Activated effector memory CD4-positive, alpha-beta T cell treated with Interleukin-2 at 50 U/mL for 16 hours (primary cell): ENCODE measurements at places on chromosomes 7 and 10.

DNA sequence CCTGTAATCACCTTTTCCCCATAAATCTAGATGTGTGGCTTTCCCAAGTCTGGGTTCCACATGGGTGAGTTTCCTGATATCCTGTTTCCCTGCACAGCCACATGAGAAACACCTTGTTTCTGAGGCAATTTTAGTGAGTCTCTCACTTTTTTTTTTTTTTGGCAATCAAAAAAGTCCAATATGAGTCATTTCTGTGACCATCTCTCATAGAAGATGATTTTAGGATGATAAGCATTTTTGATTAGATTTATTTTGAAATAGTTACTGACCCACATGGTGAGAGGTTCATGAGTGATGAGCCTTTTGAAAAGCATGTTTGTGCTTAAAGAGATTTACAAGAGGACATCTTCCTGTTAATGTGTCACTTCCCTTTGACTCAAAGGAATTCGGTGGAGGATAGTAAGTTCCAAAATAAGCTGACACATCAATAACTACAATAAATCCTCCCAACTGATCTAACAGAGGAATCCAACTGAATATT, 464.0 kb downstream of the INHBA start:
- no peak for DNase-seq

DNA sequence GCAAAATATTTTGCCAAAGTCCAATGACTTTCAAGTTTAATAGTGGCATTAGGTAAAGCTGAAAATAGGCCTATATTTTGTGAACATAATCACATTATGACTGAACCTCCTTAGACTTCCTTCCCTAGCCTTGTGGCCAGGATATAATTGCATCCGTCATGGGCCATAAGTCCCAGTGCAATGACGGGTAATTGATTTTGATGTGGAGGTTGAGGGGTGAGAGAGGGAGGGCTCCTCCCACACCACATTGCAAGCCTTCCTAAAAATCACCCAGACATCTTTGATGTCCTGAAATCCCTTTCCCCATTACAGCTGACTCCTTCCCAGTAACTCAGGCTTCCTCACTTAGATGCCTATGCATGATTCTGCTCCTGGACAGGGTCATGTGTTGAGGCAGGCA, 25.6 kb downstream of the TAS2R41 start:
- DNase-seq: no peak

DNA sequence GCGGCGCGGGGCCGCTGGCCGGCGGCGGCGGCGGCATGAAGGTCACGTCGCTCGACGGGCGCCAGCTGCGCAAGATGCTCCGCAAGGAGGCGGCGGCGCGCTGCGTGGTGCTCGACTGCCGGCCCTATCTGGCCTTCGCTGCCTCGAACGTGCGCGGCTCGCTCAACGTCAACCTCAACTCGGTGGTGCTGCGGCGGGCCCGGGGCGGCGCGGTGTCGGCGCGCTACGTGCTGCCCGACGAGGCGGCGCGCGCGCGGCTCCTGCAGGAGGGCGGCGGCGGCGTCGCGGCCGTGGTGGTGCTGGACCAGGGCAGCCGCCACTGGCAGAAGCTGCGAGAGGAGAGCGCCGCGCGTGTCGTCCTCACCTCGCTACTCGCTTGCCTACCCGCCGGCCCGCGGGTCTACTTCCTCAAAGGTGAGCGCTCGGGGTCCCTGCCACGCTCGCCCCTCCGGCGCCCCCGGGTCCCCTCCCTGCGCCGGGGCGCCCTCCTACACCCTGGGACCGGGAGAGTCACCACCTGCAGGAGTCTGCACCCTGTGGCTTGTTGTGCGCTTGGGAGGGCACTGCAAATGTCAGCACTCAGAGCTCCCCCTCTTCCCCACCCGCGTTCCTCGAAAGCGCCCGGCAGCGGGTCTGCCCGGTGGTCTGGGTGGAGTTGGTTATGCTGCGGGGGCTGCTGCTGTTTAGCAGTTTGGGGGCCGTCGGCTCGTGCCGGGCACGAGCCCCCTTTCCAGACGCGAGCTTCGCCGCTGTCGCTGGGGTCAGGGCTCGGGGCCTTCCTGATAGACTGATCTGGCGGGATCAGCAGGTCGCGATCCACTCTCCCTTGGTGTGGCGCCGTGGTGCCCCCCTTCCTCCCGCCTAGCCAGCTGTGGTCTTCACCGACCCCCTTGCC, 627 bp downstream of the DUSP5 start:
- DNase-seq: peak; percentile 53

- no peak for DNase-seq
Measured at GRCh38 chr10:16612115-16612980, 90.7 kb upstream of the C1QL3 start.

DNA sequence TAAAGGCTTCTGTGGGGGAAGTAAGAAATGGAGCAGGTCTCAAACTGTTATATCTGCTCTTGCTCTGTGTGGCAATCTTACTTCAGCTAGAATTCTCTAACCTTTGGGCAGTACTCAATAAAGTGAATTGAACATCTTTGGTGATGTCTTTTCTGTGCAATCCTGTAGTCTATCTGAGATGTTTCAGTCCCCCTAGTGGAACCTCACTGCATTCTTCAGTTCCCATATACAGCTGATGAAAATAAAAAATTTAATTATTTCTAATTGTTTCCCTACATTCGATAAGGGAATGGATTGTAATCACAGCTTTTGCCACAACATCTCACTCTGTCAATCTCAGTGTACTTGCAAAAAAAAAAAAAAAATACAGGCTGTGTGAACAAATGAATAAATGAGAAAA, 522.6 kb downstream of the DNAJB9 start:
- DNase-seq: no peak

GRCh38 chr10:60848126-60848525, 69.8 kb downstream of the CDK1 start:
- no peak for DNase-seq

GRCh38 chr7:2275101-2275500, 33.1 kb downstream of the NUDT1 start:
- no peak for DNase-seq

- no peak for DNase-seq
Measured at GRCh38 chr10:89710753-89711152, 9.4 kb downstream of the KIF20B start.

- no peak for DNase-seq
Measured at GRCh38 chr10:89345367-89346000, 17.7 kb downstream of the IFIT3 start.

GRCh38 chr10:75281974-75282373, 46.2 kb upstream of the COMTD1 start:
- DNase-seq: no peak

- no peak for DNase-seq
Measured at GRCh38 chr10:1546431-1547110, 190.8 kb downstream of the ADARB2 start.

GRCh38 chr10:36608866-36609265, 516.5 kb upstream of the ANKRD30A start:
- no peak for DNase-seq

DNA sequence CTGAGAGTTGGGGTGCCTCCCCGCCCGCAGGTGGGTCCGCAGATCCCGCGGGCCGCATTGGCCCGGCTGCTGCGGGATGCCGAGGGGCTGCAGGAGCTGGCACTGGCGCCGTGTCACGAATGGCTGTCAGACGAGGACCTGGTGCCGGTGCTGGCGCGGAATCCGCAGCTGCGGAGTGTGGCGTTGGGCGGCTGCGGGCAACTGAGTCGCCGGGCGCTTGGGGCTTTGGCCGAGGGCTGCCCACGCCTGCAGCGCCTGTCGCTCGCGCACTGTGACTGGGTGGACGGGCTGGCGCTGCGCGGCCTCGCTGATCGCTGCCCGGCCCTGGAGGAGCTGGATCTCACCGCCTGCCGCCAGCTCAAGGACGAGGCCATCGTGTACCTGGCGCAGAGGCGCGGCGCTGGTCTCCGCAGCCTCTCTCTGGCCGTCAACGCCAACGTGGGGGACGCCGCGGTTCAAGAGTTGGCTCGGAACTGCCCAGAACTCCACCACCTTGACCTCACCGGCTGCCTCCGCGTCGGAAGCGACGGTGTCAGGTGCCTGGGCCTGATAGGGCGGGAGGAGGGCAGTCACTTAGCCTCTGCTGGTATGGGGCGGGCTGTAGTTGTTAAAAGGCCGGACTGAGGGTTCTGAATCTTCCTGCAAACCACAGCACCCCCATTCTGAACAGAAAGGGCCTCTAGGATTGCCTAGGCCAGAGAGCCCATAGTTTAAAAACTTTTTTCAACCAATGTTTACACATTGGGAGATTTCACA, 1.3 kb downstream of the FBXL15 start:
- no peak for DNase-seq

- no peak for DNase-seq
Measured at GRCh38 chr10:17836942-17837341, 27.8 kb downstream of the MRC1 start.

- no peak for DNase-seq
Measured at GRCh38 chr10:72764151-72764550, 72.2 kb downstream of the MCU start.

DNA sequence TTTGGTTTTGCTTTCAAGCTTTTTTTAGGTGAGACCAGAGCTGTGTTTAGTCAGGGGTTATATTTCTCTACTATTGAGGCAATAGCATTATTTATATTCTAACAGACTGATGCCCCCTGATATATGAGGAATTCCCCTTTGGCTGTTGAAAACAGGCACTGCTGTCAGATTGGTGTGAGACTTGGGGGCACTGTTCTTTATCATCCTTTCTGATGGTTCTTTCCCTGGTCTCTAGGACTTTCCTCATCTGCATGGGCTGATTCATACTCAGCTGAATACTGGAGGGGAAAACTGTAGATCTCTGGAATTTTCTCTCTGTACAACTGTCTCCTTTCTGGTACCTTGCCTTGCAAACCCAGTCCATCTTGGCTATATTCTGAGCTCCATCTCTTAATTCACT, 10.0 kb upstream of the ICA1 start:
- DNase-seq: no peak

- no peak for DNase-seq
Measured at GRCh38 chr10:42962902-42963231, 114.0 kb upstream of the RET start.

DNA sequence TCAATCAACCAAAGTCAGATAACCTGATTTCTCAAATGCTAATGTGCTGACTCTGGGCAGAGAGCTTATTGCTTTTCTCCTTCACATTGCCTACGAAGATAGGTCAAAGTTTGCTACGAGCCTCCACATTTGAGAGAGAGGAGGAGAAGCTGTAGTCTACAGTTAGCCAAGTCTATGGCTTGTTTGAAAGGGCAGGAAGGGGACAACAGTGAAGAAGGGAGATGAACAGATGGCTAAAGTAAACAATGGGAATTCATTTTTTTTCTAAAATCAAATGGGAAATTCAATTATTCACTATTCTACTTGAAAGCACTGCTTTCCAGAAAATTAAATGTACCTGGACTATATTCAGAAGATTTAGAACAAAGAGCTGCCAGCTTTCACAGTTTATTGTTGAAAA, 126.7 kb upstream of the C1QL3 start:
- DNase-seq: no peak

GRCh38 chr7:21948887-21949540, 3.3 kb upstream of the CDCA7L start:
- DNase-seq: no peak

DNA sequence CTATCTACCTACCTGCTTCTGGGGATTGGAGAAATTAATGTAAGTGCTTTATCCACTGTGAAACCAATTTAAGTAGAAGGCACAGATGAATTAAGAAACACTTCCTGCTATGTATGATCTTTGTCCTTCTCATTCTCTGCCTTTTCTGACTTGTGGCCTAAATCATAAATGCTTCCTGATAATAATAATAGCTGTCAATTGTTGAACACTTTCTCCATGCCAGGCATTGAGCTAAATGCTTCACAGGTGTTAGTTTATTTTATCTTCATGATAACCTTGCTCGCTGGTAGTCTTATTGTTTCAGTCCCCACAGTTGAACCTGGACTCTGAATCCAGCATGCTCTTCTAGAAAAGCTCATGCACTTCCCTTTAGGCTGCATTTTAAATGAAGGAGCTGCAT, 75.4 kb downstream of the CHN2 start:
- DNase-seq: no peak

DNA sequence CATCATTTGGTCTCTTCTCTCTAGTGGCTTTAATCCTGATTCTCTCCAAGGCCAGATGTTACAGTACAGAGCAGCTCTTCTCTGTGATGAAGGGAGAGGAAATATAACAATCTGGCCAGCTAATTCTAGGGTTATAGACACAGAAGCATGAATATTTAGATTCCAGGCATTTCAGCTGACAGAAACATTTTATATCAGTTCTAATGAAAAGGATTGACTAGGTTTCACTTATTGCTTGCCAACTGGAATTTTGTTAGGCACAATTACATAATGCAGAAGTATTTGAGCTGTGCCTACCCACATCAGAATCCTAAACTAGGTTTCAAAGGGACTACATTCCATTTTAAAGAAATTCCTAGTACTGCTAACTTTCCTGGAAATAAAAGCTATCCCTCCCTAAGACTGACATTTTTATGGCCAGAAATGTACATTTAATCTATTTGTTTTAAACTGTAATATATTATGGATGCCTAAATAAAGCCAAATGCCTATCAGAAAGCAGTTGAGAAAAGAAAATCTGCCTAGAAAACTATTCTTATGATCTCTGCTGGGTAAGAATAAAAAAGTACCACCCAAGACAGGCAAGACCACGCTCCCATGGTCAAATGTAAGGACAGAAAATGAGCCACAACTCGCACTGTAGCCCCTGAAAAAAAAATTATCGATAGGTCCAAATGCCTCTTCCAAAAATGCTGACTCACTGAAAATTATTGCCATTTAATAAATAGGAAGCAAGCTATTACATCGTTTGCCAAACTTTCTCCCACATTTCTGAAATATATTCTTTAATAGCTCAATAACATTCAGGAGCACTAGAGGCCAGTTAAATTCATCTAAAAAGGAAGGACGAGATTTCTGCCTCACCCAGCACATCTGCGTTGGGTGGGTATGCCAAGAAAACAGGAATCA, 498.1 kb downstream of the KCNMA1 start:
- DNase-seq: no peak

GRCh38 chr7:46791188-46791587, 790.7 kb downstream of the TNS3 start:
- no peak for DNase-seq

- no peak for DNase-seq
Measured at GRCh38 chr7:118033273-118033672, 150.7 kb upstream of the LSM8 start.

GRCh38 chr10:71040846-71041605, 152.7 kb upstream of the PCBD1 start:
- no peak for DNase-seq

DNA sequence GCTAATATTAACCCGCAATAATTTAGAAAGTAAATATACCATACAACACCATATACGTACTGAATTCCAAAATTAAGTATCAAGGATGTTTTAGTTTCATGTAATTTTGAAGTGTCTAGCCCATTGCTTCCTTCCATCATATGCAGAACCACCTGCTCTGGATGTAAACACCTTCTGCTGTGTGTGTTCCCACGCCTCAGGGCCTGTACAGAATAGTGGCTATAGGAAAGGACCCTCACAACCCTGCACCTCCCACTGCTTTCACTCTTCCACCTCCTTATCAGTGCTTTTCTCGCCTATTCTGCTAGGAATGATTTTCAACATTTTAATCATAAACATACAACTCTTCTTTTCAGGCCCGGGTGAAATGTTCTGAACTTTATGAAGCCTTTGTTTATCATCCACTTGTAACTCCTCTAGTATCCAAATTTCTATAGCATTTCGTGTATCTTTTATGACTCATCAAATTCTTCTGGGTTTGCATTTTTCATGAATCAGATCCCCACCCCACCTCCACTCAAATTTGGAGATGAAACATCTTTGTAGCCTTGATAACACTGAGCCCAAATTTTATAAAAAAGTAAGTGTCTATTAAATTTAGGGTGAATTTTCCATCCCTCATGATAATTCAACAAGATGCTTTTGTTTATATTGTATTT, 1106.8 kb upstream of the C7orf33 start:
- no peak for DNase-seq
